ENCODE measurements at places on chromosomes 2 and 18.
A peak's percentile ranks its signal among the peaks of the same experiment; 100 is the strongest.

- DNase-seq, result peak; percentile 79
Measured at GRCh38 chr18:62450546-62451410, 72.0 kb upstream of the ZCCHC2 start.

DNA sequence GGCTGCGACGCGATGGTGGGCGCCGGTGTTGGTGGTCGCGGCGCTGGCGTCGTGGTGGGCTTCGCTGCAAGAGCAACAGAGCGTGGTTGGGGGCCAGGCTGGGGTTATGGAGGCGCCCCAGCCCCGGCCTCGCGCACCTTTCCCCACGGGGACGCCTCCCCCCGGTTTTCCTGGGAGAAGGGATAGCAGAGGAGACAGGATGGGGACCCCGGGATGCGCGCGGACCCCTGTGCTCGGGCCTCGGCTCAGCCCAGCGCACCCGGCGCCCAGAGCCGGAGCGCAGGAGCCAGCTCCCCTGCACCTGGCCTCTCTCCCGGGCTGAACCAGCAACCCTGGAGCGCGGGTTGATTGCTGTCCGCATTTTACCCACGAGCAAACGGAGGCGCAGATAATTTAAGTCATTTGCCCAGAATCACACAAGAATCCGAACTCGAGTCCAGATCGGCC, 1.0 kb downstream of the CD8A start:
- DNase-seq, result no peak

DNA sequence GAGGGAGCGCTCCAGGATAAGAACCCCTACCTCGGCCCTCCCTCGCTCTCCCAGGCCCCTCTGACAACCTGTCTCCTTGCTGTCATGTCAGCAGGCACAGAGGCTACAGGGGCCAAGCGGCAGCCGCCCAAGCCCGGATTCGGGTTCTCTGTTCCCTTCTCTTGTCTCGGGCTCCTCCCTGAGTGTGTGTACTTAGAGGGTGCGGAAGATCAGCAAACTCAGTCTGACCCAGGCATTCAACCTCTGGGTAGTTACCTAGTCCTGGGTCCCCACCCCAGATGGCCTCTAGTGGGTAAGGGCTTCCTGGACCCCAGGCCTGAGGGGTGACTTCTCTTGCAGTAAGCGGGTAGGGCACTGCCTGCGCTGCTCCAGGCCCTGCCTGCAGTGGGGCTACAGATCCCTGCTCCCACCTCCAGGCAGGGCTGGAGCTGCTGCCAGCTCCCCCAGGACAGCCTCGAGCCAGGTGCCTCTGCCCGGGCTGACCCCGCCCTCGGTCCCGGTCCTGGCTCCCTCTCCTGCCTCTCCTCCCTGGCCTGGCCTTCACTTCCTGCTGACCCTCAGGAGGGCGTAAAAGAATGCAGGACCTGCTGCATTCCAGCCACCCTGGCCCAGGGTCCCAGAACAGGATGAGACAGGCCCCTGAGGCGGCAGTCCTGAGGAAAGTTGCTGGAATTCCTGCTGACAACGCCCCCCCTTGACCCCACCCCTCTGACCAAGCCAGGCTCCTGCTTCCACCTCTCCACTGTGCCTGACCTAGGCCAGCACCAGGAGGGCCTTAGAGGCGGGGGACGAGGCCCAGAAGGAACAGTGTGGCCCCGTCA, 22.0 kb downstream of the GPC1 start:
- no peak for DNase-seq

DNA sequence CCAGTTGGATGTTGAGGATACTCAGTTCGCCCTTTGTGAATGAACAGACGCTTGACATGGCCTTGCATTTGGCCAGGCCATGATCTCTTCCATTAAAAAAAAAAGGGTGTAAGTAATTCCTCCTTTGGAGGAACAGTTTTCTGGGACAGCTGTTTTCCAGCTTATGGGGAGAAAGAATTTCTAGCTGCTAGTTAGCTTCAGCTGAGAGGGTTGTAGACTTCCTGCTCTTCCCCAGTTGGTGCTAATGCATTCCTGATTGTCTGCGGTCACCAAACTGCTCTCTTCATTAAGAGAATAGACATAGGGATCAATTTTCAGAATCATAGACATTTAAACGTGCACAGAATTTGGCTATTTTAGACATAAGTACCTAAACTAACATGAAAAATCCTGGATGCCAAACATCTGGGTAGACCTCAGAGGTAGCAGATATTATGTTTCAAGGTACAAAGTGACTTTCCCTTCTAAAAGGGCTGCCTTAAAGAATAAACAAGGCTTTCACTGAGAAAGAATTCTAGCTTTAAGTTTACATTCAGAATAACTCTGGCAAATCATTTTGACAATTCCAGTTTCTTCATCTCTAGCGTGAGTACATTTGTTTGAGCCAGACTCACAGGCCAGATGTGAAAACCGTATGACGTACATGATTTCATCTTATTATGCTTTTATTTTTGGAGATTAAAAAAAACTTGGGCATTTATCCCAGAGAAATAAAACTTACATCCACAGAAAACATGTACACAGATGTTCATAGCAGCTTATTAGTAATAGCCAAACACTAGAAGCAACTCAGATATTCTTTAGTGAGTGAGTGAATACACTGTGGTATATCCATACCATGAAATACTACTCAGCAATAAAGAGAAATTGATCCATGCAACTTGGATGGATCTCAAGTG, 71.2 kb downstream of the MAIP1 start:
- no peak for DNase-seq

- DNase-seq, result no peak
Measured at GRCh38 chr2:226738821-226739544, 60.6 kb downstream of the IRS1 start.
